Hair follicle dermal papilla cell (primary cell): ENCODE measurements at places on chromosomes 11 and 22. TPM values are rescaled to one million over a fixed set of nuclear protein-coding genes. Genes with fewer than 3 reads are reported as not detected.

Gene CLTCL1
- 7.5 and 8.6 TPM in 2 replicates for total RNA-seq

Gene SLC15A3
- 18.9 and 27.3 TPM in 2 replicates for total RNA-seq

Gene GRIK4
- 0.16 TPM in 1 of 2 replicates, not detected in the other for total RNA-seq

Gene SLC22A6
- not detected in 2 replicates for total RNA-seq

Gene FDX1
- 10.1 and 10.3 TPM in 2 replicates for total RNA-seq

Gene CFAP300
- 6.0 and 7.2 TPM in 2 replicates for total RNA-seq

Gene OR52N5
- not detected in 2 replicates for total RNA-seq

Gene OLFML1
- total RNA-seq, result 39.2 and 53.5 TPM in 2 replicates

Gene CEND1
- total RNA-seq, result 0.97 and 1.9 TPM in 2 replicates

Gene RIBC2
- 0.16 TPM in 1 of 2 replicates, not detected in the other for total RNA-seq

Gene IGLL5
- total RNA-seq, result not detected in 2 replicates
